ENCODE measurements at places on chromosomes 3 and 15. TPM values are rescaled to one million over a fixed set of nuclear protein-coding genes. Genes with fewer than 3 reads are reported as not detected.

- DNase-seq = no peak
Measured at GRCh38 chr3:7392206-7392605, 531.3 kb downstream of the GRM7 start.

GRCh38 chr3:8143186-8143585 lies 358.4 kb upstream of the LMCD1 start:
- DNase-seq = peak; percentile 59

- DNase-seq = no peak
Measured at GRCh38 chr3:6551165-6551564, 309.8 kb upstream of the GRM7 start.

- no peak for DNase-seq
Measured at GRCh38 chr15:94674296-94674695, 442.9 kb downstream of the MCTP2 start.

GRCh38 chr3:113695786-113696645 lies at the start of gene USF3:
Gene USF3, minus strand, starts transcription at chr3:113696642. Its CDS starts 21,764 bp downstream, at chr3:113674878.
- peak; percentile 33 for DNase-seq

GRCh38 chr3:87987952-87988351 lies 70.9 kb downstream of the CGGBP1 start:
- peak; percentile 76 for DNase-seq

- DNase-seq = no peak
Measured at GRCh38 chr15:79916502-79917132, 19.8 kb upstream of the MTHFS start.

DNA sequence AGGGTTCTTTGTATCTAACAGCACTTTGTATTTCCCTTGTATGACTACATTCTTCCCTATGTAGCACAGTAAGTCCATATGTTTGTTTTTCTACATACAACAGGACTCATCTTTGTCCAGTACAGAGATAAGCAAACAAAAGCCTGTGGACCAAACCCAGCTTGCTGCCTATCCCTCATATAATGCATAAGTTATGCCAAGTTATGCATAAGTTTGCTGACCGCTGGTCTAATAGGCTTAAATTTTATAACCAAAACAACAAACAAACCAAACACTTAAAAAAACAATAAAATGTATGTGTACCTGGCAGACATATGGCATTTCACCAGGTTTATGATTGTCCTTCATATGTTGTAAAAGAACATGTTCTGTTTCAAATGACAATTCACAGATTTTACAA lies 56.0 kb downstream of the ZNF280D start:
- DNase-seq = no peak

GRCh38 chr3:124381575-124382333 lies 348.5 kb upstream of the UMPS start:
- no peak for DNase-seq

DNA sequence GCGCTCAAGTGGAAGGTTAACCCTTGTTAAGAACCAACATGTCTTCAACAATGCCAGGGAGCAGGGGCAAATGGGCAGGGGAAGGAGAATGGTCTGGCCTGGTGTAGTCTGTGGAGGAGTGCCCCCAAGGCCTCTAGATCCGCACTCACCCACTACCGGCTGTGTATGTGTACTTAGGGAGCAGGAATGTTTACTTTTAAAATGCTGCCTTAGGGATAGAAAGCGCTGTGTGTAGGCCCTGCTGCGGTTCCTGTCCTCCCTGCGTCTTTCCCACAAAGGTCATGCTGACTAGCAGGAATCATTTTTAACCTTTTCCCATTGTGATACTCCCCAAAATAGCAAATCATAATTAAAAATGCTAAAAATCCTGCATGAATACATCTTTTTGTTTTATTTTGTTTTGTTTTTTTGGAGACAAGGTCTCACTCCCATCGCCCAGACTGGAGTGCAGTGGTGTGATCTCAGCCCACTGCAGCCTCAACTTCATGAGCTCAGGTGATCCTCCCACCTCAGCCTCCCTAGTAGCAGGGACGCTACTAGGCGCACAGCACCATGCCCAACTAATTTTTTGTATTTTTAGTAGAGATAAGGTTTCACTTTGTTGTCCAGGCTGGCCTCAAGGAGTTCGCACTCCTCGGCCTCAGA lies 35.9 kb upstream of the CEMIP start:
- no peak for DNase-seq

DNA sequence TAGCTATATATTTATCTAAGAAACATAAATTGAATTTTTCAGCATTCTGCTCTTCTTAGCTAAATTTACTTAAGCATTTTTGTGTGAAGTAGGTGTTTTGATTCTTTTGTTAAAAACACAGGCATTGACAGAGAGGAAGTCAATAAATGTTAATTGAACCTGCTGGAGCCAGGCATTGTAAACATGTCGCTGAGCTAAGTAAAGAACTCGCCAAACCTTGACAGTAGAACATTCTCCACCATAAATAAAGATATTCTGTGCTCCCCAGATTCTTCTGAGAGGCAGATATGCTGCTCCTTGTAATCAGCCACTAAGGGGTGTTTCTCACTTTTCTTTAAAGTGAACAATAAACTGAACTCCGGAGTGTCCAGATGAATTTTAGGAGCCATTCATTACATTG lies 38.4 kb downstream of the SYNM start:
- no peak for DNase-seq

DNA sequence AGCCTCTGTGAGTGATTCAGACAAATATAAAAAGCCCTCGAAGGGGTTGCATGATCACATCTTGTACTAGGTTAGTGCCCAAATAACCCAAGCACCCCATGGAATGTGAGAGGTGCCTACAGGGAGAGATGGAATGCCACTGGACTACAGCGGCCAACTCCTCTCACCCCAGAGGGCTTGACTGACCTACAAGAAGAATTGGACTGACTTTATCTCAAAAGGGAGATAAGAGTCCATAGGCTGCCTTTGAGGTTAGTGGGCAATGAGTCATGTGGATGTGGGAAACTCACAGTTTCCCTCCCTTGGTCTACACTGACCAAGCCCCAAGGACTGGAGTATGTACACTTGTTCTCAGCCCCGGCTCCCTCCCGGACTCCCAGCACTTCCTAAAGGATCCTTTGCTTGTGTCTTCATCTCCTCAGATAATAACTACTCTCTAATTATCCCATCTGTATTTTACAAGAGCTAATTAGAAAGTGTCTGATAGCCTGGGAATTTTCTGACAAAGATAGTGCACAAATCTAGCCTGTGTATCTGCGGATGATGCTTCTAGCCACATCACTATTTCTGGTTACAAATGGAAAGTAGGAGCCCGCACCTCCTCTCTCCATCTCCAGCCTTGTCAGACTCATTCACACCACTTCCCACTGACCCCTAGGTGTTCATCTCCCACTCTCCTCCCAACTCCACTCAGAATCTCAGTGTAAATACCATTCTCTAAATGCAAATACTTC lies 547.8 kb upstream of the TBL1XR1 start:
- peak; percentile 93 for DNase-seq

DNA sequence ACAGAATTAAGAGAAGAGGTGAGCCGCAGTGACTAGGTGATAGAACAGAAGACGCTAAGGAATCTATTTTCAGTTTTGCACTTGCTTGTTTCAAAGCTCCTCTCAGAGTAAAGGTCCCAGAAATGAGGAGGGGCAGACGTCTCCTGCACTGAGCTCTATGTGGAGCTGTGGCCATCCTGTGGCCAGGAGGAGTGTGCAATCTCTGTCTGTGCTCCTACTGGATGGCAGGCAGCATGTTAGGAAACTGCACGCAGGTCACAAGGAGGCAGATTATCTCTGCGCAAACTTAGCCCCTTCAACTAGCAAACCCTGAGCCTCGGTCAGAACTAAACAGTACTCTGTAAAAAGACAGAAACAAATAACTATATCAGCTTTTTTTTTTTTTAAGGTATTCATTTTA lies 31.1 kb upstream of the PPIB start:
- DNase-seq = no peak

DNA sequence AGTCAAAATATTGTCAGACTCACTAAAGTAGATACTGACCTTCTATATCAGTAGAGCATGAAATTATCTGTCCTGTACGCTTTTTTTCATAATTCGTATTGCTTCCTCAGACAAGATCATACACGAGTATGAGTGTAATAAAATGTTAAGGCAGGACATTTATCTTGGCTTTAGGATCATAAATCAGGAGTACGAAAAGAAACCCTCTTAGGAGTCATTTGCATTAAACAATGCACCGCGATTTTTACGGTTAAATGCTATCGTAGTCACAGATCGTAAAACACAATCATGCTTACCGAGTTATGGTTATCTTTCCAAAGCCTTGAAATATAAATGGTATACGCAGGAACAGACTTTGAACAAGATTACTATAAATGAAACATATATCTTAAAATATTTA lies 510.3 kb upstream of the ROBO1 start:
- DNase-seq = no peak

DNA sequence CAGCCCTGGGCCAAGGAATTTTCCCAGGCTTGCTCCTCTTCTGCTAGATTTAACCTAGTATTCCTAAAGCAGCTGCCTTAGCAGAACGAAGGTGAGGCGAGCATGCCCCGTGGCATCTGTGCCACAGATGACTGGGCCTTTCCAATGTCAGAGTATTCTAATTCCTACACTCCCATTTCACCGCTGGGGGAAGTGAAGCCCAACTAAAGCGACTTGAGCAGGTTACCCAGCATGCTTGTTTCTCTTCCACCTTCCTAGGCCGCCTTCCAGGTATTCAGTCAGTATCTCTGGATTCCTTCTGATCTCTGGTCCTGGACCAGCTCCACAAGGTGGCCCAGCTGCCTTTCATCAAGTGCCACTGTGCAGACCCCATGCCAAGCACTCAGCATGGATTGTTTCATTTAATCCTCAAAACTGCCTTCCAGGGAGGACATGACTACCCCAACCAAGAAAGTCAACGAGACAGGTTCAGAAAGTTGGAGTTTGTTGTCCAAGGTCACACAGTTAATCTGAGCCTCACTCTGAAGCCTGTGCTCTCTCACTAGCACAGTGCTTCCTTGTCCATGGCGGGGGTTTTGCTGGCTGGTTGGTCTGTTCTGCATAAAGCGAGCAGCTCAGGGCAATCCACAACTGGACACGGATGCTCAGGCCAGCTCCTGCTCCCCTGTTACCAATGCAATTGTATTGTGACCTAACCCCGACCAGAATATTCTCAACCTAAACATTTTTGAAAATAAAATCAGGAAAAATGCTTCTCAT lies 15.1 kb downstream of the MYO5C start:
- DNase-seq = no peak

DNA sequence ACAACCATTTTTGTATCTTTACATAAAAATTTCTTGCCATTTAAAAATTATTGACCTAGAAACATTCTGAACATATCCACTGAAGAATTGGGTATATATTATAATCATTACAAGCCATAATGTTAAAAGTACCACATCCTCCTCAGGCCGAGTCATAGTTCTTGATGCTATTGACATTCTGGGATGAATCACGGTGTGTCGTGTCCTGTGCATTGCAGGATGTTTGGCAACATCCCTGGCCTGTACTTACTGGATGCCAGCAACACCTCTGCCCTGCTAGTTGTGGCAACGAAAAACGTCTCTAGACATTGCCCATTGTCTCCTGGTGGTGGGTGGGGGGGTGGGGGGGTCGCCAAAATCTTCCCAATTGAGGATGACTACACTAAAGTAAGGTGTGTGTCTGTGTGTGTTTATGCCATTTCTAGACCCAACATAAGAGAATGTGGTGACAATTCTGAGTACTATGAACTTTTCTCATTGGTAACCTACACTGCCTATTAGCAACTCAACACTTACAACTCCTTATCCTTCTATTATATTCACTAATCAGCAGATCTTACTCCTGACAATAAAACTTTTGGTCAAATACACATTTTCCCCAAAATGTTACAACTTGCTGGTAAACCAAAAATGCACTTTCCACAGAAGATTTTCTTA lies 471.6 kb downstream of the FOXP1 start:
- peak; percentile 84 for DNase-seq

DNA sequence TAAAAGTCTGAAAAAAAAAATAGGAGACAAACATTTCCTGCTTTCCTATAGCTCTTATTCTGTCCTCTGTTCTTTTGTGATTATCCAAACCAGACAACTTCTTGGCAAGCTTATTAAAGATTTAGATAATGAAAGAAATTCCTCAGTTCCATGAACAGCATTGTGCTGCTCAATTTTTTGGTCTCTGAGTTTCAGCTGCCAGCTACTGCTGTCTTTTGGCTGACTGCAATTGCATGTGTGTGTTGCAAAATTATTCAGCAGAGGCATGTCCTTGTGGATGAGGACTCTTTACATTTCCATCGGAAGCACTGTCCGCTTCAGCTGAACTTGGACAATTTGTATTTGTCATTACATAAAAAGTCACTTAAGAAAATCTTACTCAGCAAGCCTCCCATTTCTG lies 397.3 kb upstream of the RASGRP1 start:
- peak; percentile 80 for DNase-seq

- no peak for DNase-seq
Measured at GRCh38 chr3:52886049-52886730, 11.2 kb downstream of the STIMATE start.

GRCh38 chr3:186124592-186124991 lies 15.7 kb upstream of the ETV5 start:
- DNase-seq = no peak

DNA sequence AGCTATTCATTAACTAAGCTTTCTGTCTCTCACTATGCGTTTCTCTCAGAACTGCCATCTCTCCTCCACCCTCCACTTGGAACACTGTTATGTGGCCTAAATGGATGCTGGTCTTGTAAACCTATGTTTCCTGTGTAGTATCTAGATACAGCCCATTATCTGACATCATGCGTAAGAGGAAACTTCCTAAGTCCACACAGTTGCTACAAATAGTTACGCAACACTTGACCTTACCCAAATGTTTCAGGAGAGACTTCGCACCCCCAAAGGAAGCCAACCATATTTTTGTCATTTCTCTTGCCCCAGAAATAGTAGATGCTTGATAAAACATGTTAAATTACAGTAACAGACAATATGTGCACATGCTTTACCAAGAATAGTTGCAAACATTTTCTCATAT lies 87.2 kb upstream of the TPRG1 start:
- no peak for DNase-seq

DNA sequence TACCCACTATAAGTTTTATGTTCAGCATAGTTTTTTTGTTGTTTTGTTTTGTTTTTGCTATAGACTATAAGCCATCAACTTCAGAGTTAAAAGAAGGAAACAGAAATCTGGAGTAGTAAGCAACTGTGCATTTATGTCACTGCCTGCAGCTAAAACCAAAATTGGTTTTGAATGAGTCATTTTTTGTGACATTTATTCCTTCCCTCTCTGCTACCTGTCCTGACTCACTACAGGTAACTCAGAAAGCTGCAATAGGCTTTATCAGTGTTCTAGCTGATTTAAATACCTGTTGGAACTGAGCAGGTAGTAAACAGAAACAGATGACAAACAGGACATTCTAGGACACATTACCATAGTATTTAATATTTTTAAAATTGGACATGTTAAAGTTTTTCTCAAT lies 393.3 kb upstream of the WNT5A start:
- no peak for DNase-seq

The ACAD11 gene
- total RNA-seq = 37.8 TPM

The VEPH1 gene
- 27.4 TPM for total RNA-seq

The CISH gene
- total RNA-seq = 1.4 TPM

The DNAH12 gene
- total RNA-seq = 0.09 TPM

The GHRL gene
- total RNA-seq = not detected

The CCDC54 gene
- not detected for total RNA-seq

The SLC6A1 gene
- not detected for total RNA-seq

The FBN1 gene
- total RNA-seq = 4,431 TPM

The NUSAP1 gene
- 21.3 TPM for total RNA-seq

The GOLGB1 gene
- total RNA-seq = 63.2 TPM

The RTP4 gene
- 2.8 TPM for total RNA-seq

Measured in fibroblast of the aortic adventitia (primary cell).